ENCODE measurements at places on chromosomes 2 and 18.

- no peak for DNase-seq
These were observed 442.0 kb upstream of the SYT4 start for GRCh38 chr18:43719267-43719795.

- no peak for DNase-seq
These were observed 9.6 kb downstream of the PREPL start for GRCh38 chr2:44351676-44352075.

GRCh38 chr2:30569946-30570345 is 122.9 kb downstream of the LCLAT1 start:
- no peak for DNase-seq

- DNase-seq, result no peak
These were observed 2.7 kb downstream of the OTX1 start for GRCh38 chr2:63053081-63053888.

GRCh38 chr2:217643789-217644301 is 358.9 kb downstream of the TNS1 start:
- no peak for DNase-seq

DNA sequence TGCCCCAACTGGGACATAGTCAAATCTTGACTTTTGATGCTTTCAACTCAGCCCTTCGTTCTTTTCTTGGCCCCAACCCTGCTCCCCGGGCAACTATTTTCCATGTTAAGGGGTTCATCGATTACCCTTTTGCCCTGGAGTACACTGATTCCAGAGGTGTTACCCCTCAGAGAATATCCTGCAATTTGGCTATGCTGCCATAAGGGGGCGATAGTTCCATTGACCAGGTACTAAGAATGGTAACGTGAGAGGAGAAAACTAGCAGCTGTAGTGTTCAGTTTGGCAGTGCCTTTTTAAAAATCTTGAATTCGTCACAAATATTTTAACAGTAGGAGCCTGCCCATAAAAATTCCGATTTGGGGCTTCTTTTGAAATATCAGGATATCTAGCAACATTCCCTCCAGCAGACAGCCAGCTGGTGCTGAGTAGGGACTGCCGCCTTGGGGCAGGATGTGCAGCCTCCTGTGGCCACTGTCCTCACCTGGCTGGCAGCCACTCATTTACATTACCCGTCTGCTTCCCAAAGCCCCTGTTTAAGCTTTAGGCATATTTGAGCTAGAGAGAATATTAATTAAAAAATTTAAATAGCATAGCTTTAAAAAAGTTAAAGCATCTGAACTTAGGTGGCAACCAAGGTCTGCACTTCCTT is 146.3 kb upstream of the SKOR2 start:
- DNase-seq, result no peak

DNA sequence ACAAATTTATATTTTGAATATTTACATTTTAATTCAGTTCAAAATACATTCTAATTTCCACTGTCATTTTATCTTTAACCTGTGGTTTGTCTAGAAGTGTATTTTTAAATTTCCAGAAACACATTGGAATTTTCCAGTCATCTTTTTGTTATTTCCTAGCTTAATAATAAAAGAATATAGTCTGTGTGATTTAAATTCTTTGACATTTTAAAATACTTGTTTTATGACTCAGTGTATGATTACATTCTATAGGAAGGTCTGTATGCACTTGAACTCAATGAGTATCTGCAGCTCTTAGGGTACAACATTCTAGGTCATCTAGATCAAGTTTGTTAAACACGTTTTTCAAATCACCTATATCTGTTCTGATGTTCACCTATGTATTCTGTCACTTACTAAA is 88.3 kb upstream of the MBOAT2 start:
- no peak for DNase-seq

GRCh38 chr18:23828426-23828825 is 139.2 kb downstream of the LAMA3 start:
- peak; percentile 37 for DNase-seq

DNA sequence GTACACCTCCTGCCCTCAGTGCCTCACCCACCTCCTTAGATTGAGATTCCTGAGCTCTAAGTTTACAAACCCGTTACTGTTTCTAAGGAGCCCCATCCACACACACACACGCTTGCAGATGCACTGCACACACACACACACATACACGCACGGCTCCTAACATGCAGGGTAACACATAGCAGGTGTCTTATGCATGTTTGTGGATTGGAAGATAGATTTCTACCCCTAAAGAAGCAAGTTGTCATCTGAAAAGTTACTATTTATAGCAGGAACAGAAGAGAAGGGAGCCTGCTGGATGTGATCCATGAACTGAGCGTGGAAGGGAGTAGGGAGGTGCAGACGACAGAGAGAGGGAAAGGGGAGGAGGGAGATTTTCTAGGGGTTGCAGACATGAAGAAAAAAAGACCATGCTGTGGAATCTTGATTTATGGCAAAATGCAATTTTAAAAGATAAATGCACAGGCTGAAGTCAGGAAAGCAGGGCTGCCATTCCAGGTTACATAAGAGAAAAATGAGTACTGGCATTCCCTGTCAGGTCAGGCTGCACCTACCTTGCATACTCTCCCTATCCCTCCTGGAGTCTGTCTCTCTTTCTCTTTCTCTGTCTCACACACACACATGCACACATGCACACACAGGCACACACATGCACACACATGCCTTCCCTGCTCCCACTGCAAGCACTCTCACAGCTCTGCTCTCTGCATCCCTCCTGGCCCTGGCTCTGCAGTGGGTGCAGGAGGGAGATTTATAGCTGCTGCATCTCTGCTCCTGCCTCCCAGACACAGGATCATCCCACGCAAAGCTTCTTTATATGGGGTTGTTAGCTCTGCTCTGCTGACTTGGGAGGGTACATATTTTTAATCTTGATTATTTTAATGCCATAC is 192.6 kb upstream of the MYT1L start:
- no peak for DNase-seq

GRCh38 chr2:237529452-237530402 is 36.6 kb upstream of the PRLH start:
- DNase-seq, result no peak

DNA sequence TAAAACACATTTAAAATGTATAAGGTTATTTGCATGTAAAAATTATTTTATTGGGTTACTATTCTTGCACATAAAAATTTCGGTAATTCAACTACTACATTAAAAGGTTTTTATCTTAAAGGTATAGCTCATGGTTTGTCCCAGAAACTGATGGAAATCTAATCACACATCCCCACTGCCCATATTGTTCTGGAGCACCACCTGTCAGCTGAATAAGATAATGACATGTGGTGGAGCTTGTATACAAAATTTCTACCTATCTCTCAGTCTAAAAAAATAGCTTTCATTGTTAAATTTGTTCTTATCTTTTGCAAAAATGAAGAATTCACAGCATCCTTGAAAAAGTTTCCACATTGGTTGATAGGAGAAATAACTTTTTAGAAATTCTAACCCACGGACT is 18.3 kb downstream of the ERBB4 start:
- DNase-seq, result no peak

GRCh38 chr2:239832490-239833268 is 192.5 kb downstream of the NDUFA10 start:
- no peak for DNase-seq

DNA sequence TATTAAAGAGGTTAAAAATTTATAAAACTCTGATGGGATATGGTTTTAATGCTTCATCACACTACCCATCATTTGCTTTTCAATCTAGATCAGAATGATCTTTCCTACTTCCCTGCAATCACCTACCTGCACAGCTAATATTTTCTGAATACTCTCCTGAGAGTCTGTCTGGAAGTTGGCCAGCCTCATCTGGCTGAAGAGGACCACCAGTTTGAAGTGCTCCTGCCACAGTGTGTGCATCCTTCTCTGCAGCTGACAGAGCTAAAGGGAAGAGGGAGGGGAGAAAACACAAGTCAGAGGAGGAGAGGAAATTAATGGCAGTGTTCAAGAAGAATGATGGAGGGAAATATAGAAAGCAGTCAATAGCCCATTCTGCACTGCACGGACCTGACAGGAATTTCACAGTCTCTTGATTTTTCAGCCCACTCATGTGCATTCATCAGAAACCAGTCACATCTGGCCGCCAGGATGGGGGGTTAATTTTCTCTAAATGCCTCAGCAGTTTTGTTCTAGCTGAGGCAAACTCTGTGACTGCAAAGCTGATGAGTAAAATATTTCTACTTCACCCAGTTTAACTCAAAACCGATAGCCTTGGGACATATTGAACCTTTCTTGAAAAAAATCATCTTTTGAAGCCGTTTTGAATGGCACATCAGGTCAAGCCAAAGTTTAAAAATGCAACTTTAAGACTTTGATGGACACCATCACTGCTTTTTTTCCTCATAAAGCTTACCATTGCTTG is 201.8 kb upstream of the KLHL14 start:
- DNase-seq, result no peak

DNA sequence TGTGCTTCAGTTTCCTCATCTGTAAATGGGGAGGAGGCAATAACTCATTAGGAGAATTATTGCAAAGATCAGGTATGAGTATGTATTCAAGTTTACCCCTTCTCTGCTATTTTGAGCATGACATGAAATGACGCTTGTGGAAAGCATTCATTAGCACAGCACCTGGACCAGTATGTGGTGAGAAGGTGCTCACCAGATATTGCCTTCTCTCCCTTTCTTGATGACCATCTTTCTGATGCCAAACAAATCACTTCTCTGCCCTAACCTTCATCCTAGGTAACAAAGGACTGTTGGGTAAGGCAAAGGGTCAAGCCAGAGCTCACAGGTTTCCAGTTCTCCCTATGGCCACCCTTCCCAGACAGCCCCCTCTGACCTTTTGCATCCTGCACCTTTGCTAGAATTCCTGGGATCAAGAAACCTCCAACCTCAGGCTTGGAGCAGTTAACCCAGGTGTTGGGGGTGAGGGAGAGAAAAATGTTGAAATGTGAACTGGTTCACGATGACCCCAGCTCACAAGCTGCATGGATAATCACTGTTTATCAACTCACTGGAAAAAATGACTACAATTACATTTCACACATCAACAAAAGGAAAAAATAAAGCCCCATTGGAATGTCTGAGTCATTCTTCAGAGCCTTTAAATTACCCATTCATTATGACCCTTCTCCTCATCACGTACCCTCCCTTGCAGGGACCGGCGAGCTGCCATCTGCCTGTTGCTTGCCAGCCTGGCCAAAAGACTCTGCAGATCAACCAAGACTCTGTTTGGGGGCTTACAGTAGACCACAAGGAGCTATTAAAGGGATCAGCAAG is 41.6 kb downstream of the LBH start:
- DNase-seq, result peak; percentile 44

DNA sequence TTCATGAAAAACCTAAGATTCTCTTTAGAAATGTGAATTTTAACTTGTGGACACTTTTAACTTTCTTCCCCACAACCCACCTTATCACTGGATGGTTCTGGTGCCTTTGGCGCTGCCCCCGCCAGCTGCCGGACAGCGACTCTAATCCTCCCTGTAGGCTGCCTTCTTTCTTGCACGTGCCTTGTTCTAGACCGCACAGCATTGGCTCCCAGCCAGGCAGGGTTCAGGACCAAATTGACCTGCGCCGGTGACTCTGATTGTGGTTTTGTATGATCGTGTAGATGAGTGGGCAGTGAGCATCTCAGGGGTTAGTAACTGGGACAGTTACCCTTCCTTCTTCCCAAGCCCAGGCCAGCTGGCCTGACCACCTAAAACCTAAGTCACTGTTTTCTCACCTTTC is 106.8 kb downstream of the ASAP2 start:
- DNase-seq, result no peak

- no peak for DNase-seq
These were observed 22.5 kb upstream of the ACYP2 start for GRCh38 chr2:54092940-54093339.

DNA sequence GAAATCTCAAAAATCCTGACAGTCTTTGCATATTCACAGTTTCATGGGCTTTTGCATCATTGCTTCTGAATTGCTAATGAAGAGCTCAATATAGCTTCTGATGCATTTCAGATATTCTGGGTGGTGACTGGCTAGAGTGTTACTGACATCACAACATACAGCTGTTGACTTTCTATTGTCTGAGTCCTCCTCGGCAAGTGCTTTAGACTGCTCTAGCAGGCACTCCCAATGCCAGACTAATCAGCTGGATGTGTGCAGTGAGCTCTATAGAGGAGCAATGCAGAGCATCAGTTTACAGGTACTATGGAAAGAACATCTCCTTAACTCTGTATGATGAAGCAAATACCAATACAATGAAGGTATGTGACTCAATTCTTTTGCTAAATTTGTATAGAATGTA is 54.9 kb downstream of the R3HDM1 start:
- no peak for DNase-seq

DNA sequence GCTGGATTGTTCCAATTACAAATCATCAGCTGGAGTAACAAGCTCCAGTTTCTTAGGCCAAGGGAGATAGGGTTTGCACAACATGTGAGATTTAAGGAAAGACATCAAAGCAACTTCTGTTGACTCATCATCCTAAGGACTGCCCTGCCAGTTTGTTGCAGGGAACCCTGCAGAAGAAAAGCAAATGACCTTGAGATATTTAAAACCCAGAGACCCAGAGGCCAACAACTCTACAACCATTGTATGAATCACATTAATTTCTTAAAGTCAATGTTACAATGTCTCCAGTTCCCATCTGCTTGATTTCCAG is 491.8 kb upstream of the ACVR2A start:
- DNase-seq, result no peak

- no peak for DNase-seq
These were observed 21.5 kb downstream of the MEIS1 start for GRCh38 chr2:66456183-66457041.

- DNase-seq, result no peak
These were observed 3.6 kb downstream of the LRRTM1 start for GRCh38 chr2:80300954-80301353.

DNA sequence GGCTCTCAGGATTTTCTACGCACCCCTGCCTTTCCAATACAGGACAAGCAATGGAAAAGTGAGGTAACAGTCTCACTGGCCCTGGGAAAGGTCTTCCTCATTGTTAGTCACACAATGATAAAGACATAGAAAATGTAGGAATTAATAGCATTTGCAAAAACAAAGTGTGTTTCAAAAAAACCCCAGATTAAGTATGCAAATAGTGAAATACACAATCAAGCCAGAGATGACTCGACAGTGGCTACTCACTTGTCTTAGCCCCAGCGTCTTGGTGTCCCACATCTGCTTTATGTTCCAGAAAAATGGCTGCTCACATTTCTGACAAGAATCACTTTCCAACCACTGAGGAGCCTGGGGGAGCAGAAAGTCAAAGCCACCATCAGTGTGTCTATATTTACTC is 47.0 kb upstream of the AP1S3 start:
- no peak for DNase-seq

DNA sequence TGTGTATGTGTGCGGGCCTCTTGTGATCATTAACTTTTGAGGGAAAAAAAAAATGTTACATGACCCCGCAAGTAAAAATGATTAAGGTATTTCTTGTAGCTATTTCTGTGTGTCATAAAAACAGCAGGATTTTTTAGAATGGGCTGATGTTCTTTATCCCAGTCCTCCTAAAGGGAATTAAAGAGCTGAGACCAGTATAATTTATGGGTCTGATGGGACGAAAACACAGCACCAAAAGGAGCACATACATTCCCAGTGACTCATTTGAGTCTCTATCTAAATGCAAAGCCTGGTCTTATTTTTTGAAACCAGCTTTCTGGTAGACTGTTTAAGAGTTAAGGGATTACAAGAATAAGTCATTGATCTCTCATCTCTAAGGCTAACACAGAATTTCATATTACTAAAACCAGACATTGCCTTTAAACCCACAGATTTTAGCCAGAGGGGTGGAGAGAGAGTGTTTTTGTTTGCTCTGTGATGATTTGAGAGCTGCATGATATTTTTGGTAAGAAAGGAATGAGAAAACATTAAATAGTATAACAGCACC is 342.3 kb upstream of the EPHA4 start:
- DNase-seq, result no peak

- no peak for DNase-seq
These were observed 230.5 kb downstream of the MYCN start for GRCh38 chr2:16170675-16171424.

- no peak for DNase-seq
These were observed 120.1 kb upstream of the PXDN start for GRCh38 chr2:1864301-1864980.

All from astrocyte of the cerebellum (primary cell).